Activated CD4-positive, alpha-beta T cell treated with anti-CD3 and anti-CD28 coated beads, Interleukin-2, amount 50 U/mL, for 48 hours (primary cell): ENCODE measurements at places on chromosomes 7 and 10.
A peak's percentile ranks its signal among the peaks of the same experiment; 100 is the strongest.

- DNase-seq: peak; percentile 27
Observed at GRCh38 chr10:45373003-45373575, 927 bp upstream of the ALOX5 start.

- DNase-seq: no peak
Observed at GRCh38 chr7:70439651-70440050, 692.3 kb upstream of the GALNT17 start.

DNA sequence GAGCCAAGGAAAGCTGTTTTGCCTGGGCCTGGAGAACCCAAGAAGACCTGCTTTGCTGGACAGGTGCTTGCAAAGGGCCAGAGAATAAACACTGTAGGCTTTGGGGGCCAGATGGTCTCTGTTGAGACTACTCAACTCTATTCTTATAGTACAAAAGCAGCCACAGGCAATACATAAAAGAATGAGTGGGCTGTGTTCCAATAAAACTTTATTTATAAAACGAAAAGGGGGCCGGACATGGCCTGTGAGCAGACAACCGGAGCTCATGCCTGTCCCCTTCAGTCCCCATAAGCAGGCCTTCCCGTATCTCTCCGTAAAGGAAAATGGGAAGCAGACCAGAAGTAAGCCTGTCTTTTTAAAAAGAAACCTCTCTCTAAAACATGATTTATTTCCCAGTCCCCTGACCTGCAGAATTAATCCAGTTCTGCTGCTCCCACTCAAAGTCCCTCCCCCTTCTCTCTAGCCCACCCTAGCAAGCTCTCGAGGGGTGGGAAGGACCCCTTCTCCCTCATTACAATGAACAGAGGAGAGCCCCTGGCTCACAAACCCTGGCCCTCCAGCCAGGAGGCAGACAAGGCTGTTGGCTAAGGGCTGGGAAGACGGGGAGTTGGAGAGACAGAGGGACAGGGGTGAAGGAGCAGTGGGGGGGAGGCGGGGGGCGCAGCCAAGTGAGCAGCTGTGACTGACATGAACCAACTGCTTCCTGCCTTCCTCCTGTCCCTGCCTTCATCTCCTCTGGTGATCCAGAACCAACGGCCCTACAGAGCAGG lies 177.8 kb downstream of the NEURL1 start:
- no peak for DNase-seq

DNA sequence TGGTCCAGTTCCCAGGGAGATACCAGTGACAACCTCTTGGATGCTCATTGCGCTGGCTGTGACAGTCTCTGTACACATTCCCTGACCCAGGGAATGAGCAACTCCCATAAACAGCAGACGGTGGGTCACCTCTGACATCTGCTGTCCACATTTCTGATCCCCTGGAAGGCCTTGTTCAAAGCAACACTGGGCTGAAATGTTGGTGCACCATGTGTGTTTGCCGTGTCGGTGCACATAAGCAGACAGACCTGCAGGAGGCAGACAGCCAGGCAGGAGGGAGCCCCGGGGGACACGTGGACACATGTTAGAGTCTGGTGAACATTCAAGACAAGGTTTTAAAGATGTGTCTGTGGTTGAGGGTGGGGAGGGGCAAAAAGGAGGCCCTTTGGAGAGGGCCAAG lies 254.9 kb downstream of the PLXNA4 start:
- DNase-seq: no peak

DNA sequence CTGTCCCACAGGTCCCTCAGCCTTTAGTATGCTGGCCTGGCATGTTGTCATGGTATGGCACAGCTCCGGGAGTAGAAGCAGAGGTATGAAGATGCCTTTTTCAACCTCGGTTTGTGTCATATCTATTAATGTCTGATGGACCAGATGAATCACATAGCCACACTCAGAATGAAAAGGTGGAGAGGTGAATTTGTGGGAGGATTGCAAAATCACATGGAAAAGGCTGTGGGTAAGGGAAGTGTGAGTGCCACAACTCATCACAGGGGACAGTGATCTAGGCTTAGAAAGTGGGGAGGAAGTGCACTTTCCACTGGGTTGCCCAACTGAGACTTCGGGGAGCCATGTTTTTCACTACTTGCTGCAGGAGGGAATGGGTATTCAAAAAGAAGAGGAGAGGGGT lies 190.7 kb downstream of the WDR11 start:
- DNase-seq: no peak

- DNase-seq: no peak
Observed at GRCh38 chr10:29068302-29068701, 220.6 kb upstream of the LYZL1 start.

- DNase-seq: no peak
Observed at GRCh38 chr7:19401461-19401860, 256.2 kb upstream of the FERD3L start.

DNA sequence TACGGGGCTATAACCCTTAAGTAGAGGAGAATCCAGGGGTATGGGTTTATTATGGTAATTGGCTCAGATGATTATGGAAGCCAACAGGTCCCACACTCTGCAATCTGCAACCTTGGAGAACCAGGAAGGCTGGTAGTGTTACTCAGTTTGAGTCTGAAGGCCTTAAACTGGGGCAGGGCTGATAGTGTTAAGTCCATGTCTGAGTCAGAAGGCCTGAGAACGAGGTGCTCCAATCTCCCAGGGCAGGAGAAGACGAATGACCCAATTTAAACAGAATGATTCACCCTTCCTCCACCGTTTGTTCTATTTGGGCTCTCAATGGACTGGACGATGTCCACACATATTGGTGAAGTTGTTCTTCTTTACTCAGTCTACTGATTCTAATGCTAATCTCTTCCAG lies 244.5 kb upstream of the PTER start:
- no peak for DNase-seq

DNA sequence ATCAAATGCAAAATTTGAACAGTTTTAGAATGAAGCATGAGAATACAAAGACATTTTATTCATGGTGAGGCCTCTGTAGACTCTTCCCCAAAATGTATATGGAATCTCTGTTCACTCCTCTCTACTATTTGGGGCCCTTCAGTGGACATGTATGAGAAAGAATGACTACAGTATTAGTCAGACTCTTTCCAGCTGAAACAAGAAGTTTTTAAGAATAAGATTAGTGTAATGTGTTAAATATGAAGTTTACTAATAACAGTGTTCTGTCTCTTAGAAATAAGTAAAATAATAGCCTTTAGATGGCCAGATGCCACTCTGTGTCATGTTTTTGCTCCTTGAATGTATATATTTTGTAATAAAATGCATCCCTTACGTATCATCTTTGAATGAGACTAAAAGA lies 585.6 kb downstream of the SUGCT start:
- DNase-seq: no peak

- no peak for DNase-seq
Observed at GRCh38 chr7:92799446-92800211, 36.7 kb downstream of the CDK6 start.

GRCh38 chr10:1978584-1978983 lies 241.3 kb upstream of the ADARB2 start:
- DNase-seq: no peak

DNA sequence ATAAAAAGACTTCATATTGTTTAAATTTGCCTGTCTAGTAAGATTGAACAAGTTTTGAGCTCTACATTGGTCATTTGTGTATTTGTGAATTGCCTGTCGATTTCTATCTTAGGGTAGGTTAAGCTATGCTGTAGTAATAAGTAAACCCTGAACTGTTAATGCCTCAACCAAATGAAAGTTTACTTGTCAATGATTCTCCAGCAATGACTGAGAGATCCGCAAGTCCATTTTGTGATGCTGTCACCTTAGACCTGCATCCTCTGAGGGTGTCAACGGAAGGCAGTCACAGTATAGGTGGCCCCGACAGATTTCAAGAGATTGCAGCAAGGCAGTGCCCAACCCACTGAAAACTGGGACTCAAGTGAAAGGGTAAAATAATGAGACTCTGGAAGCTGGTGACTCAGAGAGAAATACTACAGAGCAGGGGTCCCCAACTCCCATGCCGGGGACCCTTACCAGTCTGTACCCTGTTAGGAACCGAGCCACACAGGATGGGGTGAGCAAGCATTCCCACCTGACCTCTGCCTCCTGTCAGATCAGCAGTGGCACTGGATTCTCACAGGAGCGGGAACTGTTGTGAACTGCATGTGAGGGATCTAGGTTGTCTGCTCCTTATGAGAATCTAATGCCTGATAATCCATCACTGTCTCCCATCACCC lies 10.8 kb upstream of the PHYH start:
- DNase-seq: no peak

- DNase-seq: no peak
Observed at GRCh38 chr7:21934808-21935207, 10.9 kb downstream of the CDCA7L start.

DNA sequence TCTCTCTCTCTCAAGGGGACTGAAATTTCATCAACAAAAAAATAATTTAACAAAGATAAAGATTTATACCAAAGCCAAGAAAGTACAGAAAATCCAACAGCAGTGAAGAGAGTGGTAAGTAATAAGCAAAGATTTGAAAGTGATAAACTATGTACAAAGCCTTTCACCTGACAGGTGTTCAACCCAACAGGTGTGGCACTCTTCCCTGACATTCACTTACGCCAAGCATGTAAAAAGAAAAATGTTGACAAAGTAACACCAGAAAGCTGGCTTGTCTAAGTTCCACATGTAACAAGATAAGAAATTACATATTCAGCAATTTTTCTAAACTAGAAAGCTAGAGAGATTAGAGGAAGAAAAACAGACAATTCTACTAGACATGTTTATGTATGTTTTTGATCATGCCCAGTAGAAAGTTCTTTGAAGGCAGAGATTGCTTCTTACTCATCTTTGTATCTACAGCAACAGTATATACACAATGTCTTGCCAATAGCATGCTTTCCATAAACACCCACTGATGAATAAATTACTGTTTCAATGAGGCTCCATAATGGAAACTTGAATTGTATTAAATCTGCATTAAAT lies 468.5 kb downstream of the PARD3 start:
- no peak for DNase-seq

DNA sequence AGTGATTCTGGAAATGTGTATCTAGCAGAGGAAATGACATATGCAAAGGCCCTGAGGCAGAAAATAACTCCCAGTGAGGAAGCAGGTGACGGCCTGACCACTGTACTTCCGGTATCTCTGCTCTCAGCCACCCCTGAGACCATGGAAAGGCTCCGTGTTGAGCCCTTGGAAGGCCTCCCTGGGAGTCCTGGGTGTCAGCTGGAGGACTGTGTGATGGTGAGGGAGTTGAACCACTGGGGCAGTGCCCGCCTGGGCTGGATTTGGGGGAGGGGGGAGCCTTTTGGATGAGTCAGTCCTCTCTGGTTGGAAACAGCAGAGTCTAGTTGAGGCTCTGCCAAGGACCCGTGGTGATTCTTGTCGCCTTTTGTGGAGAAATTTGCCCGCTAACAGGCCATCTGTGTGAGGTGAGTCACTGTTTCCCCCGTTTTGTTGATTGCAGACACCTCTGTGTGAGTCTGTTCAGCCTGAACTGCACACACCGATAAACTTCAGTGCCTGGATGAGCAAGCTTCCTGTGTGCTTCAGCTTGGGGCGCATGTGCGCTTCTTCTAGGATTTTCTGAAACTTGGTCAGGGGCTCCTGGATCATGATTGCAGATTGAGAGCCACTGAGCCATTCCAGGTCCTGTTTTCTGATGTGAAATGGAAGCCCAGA lies 98.6 kb downstream of the GRK5 start:
- peak; percentile 82 for DNase-seq

GRCh38 chr10:112533916-112534315 lies 86.9 kb downstream of the VTI1A start:
- DNase-seq: no peak

GRCh38 chr7:134059921-134060320 lies 67.2 kb upstream of the LRGUK start:
- DNase-seq: no peak

DNA sequence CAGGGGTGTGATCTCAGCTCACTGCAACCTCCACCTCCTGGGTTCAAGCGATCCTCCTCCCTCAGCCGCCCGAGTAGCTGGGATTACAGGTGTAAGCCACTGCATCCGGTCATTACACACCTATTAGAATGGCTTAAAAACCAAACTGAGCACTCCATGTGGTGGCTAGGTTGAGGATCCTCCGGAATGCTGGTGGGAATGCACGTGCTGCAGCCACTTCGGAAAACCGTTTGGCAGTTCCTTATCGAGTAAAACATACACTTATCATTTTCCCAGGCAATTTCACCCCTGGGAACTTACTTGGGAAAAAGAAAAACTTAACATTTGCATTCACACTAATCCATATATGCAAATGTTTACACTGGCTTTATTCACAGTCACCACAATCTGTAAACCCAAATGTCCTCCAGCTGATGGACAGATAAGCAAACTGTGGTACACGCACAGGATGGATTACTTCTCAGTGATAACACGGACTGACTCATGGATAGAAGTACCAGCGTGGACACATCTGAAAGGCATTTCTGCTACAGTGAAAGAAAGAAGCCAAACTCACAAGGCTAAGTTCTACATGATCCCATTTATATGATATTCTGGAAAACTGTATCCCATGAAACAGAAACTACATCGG lies 20.4 kb downstream of the RFC2 start:
- no peak for DNase-seq

DNA sequence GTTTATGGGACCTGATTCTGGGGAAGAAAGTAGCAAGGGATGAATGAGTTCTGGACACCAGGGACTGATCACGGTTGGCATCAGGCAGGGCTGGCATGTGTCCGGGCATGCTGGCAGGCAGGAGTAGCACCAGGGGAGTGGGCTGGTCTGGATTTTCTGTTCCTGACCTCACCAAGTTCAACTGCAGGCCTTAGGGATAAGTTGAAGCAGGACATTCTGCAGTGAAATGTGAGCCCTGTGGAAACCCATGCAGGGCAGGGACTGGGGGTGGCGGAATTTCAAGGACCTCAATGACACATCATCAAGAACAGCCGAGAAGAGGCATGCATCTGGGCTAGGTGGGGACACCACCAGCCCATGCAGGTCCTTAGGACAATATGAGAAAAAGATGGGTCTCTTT lies 80.2 kb upstream of the ADAM12 start:
- no peak for DNase-seq

DNA sequence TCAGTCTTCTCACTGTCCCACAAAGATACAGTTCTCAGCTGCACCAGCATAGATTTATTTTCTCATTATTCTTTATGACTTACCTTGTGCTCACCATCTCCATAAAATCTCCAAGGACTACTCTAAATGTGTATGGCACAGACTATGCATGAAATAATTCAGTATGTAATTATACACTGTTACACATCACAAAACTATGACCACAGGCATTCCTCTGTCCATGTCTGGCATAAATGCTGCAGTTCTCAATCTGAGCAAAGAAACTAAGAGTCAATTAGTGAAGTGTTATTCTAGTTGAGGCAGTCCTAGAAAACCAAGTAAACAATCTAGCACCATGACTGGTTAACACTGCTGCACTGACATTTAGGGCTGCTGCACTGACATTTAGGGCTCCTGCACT lies 2.7 kb downstream of the CYCS start:
- DNase-seq: no peak

GRCh38 chr10:86035791-86036543 lies 330.6 kb downstream of the GRID1 start:
- DNase-seq: no peak
